ENCODE measurements at places on chromosomes 6 and 20.

GRCh38 chr20:1423625-1424106, 30.8 kb upstream of the FKBP1A start:
- H3K36me3 ChIP-seq = peaks cover 28% of the 10 kb centered on the region
- peaks cover 71% of the 10 kb centered on the region for H3K27me3 ChIP-seq
- peaks cover 3% of the 10 kb centered on the region for H3K4me1 ChIP-seq

DNA sequence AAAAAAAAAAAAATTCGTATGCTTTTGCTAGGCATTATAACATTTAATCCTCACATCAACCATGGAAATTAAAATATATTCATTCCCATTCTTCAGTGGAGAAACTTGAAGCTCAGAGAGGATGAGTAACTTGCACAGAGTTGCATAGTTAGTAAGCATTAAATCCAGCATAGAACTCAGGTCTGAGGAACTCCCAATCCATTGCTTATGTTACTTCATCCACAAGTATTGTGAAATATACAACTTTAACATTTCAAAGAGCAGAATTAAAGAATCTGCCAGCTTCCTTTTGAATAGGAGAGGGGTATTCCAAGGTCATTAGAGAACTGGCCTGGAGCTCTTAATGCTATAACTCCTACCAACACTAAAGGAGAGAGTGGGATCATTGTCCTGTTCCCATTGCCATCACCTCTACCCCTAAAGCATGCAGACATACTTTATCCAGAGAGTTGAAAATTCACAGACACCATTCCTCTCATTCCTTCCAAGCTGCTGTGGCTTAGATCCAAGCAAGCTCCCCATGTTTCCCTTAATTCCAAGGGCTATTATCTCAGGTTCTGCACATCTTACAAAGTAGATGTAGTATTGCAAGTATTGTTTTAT, 91.9 kb downstream of the FLRT3 start:
- no peak overlapping the region for H3K27ac ChIP-seq
- no peaks in the 10 kb centered on the region for H3K4me1 ChIP-seq
- no peak overlapping the region for H3K4me3 ChIP-seq

GRCh38 chr6:85353012-85353411, 96.9 kb upstream of the NT5E start:
- no peak overlapping the region for H3K4me3 ChIP-seq
- peaks cover 19% of the 10 kb centered on the region for H3K27me3 ChIP-seq
- no peak for DNase-seq
- H3K36me3 ChIP-seq = no peaks in the 10 kb centered on the region
- no peaks in the 10 kb centered on the region for H3K4me1 ChIP-seq
- no peak overlapping the region for H3K27ac ChIP-seq

- no peak overlapping the region for H3K4me3 ChIP-seq
- no peaks in the 10 kb centered on the region for H3K36me3 ChIP-seq
- H3K27me3 ChIP-seq = peaks cover 15% of the 10 kb centered on the region
- no peak overlapping the region for H3K27ac ChIP-seq
- DNase-seq = no peak
- no peaks in the 10 kb centered on the region for H3K4me1 ChIP-seq
Measured at GRCh38 chr6:154414021-154414813, 57.6 kb upstream of the IPCEF1 start.

DNA sequence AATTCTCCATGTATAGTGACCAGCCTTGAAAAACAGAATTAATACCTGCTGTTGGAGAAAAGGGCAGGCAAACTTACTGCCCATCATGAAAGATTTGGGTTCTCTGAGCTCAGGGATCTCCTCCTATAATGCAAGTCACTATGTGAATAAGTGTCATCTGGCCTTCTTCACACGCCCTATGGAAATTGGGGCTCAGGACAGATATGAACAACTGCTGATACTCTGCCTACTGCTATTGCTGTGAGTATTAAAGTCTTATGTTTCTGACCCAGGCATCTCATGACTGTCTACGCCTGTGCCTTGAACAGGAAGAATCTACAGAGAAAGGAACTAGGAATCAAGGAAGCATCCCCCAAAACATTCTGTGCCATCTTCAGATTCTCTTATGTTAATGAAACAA, 226.1 kb downstream of the SOD2 start:
- no peak overlapping the region for H3K27ac ChIP-seq
- H3K4me3 ChIP-seq = no peak overlapping the region
- no peak for DNase-seq
- H3K36me3 ChIP-seq = no peaks in the 10 kb centered on the region
- H3K27me3 ChIP-seq = peaks cover 34% of the 10 kb centered on the region
- no peaks in the 10 kb centered on the region for H3K4me1 ChIP-seq

DNA sequence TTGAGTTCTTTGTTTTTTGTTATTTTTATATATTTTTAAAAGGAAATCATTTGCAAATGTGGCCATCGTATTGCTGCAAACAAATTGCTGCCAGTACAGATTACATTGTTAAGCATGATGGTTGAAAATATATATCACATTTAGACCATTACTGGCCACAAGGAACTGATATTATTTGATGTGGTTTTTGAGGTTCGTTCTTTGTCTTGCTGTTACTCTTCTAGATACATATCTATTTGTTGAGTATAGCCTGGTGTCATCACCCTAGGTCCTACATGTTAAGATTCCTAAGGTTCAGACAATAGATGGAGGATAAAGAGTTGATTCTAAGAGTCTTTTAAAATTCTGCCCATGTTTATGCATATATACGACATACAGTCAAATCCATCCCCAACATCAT, 306.0 kb downstream of the FARS2 start:
- DNase-seq = no peak
- H3K4me3 ChIP-seq = no peak overlapping the region
- peaks cover 38% of the 10 kb centered on the region for H3K4me1 ChIP-seq
- peaks cover 5% of the 10 kb centered on the region for H3K36me3 ChIP-seq

Data from natural killer cell treated with Interleukin-12 subunit alpha and Interleukin-12 subunit beta and Interleukin-15 and Interleukin-18, amount 100 ng/mL, for 72 hours (primary cell).